Tongue (tissue), 3 donors: ENCODE measurements at places on chromosomes 2 and 18. TPM values are rescaled to one million over a fixed set of nuclear protein-coding genes. Genes with fewer than 3 reads are reported as not detected.

The SLC38A11 gene
- not detected for total RNA-seq

The NLRC4 gene
- total RNA-seq = 1.7 TPM

The MEP1B gene
- 0.10 TPM for total RNA-seq

The PLGLB2 gene
- 2.6 TPM for total RNA-seq

The SLC14A1 gene
- total RNA-seq = 4.0 TPM

The PROKR1 gene
- total RNA-seq = 1.0 TPM

The POLE4 gene
- 19.1 TPM for total RNA-seq

The C1QL2 gene
- total RNA-seq = not detected

The CENPA gene
- total RNA-seq = 3.1 TPM

The CAPN14 gene
- 20.5 TPM for total RNA-seq

The LCLAT1 gene
- total RNA-seq = 20.0 TPM

The SP5 gene
- total RNA-seq = 4.5 TPM

The ACKR3 gene
- total RNA-seq = 12.2 TPM

The COA5 gene
- total RNA-seq = 38.4 TPM

The OTX1 gene
- 0.62 TPM for total RNA-seq

The ZSWIM2 gene
- total RNA-seq = not detected

The RNF152 gene
- total RNA-seq = 75.6 TPM

The CCDC150 gene
- 2.4 TPM for total RNA-seq

The SPDYA gene
- total RNA-seq = 4.2 TPM

The GCG gene
- not detected for total RNA-seq

The HAAO gene
- total RNA-seq = 24.3 TPM

The LIPG gene
- 2.9 TPM for total RNA-seq

The METTL21A gene
- 17.0 TPM for total RNA-seq

The GALNT3 gene
- total RNA-seq = 8.7 TPM

The AMER3 gene
- not detected for total RNA-seq

The TTLL4 gene
- 14.0 TPM for total RNA-seq

The SERPINB7 gene
- 0.72 TPM for total RNA-seq

The SERPINB8 gene
- total RNA-seq = 4.6 TPM

The WDFY1 gene
- 58.8 TPM for total RNA-seq

The GCA gene
- total RNA-seq = 37.4 TPM

The MC5R gene
- not detected for total RNA-seq

The TCF23 gene
- total RNA-seq = not detected

The BOLL gene
- total RNA-seq = 2.8 TPM

The EFEMP1 gene
- 75.8 TPM for total RNA-seq
